ENCODE measurements at places on chromosomes 7 and 10.

GRCh38 chr10:58019863-58020537, 247.7 kb downstream of the IPMK start:
- no peaks in the 10 kb centered on the region for H3K27me3 ChIP-seq
- H3K4me3 ChIP-seq, result no peak overlapping the region
- H3K27ac ChIP-seq, result no peak overlapping the region
- H3K4me1 ChIP-seq, result peaks cover 11% of the 10 kb centered on the region
- no peaks in the 10 kb centered on the region for H3K36me3 ChIP-seq
- no peak for DNase-seq

DNA sequence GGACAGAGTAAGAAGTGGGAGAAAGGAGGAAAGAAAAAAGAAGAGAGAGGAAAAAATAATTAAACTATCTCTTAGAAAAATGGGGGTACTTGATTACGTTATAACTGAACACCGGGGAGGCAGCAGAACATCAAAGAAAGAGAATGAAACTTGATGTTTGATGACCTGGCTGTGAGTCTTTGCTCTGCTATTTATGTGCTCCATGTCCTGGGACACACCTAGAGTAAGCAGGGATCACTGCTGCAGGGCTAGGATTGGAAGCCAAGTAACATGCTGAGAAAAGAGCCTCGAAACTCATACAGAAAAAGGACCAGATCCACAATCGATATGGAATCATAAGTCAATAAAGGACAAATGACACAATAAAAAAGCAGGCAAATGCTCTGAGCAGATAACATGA, 56.7 kb upstream of the COL13A1 start:
- no peaks in the 10 kb centered on the region for H3K36me3 ChIP-seq
- H3K4me1 ChIP-seq, result no peaks in the 10 kb centered on the region
- peaks cover 6% of the 10 kb centered on the region for H3K27me3 ChIP-seq
- H3K27ac ChIP-seq, result no peak overlapping the region
- no peak for DNase-seq

DNA sequence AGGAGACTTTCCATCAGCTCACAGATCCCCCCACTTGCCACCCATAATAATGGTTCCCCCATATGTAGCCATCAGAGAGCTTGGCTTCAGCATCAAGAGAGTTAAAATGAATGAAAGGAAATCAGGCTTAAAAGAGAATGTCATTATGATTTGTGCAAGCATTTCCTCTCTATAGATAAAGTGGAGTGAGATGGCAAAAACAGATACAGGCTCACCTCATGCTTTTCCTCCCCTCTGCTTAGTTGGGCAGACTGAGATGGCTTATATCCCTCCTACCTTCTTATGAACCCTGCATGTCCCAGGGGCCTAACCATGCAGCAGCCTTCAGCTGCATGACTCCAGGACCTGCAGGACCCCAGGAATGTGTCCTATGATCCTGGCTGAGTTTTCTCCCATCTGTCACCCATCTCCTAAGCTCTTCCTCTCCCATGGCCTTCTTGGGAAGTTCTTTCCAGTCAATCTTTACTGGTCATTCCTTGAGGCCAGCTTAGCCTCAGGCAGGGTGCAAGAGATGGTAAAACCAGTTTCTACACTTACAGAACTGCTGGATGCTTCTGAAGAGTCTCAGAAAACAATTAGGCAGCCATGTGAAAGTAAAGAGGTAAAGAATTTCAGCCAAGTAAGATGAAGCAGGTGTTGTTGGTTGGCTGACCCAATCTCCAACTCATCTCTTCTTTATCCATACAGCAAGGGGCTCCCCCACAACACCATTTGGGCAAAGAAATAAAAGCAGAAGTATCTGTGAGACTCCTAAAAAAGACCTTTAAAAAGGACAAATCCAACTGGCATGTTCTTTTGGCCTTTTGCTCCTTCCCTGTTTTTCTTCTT, 159.7 kb downstream of the RTKN2 start:
- no peak overlapping the region for H3K4me3 ChIP-seq
- no peaks in the 10 kb centered on the region for H3K27me3 ChIP-seq
- H3K4me1 ChIP-seq, result peaks cover 38% of the 10 kb centered on the region
- H3K36me3 ChIP-seq, result no peaks in the 10 kb centered on the region
- DNase-seq, result no peak

GRCh38 chr7:114302858-114303257, 111.8 kb upstream of the FOXP2 start:
- H3K4me3 ChIP-seq, result no peak overlapping the region
- H3K27me3 ChIP-seq, result no peaks in the 10 kb centered on the region
- no peak for DNase-seq

- H3K27me3 ChIP-seq, result no peaks in the 10 kb centered on the region
- no peaks in the 10 kb centered on the region for H3K36me3 ChIP-seq
- H3K4me1 ChIP-seq, result no peaks in the 10 kb centered on the region
Observed at GRCh38 chr7:82411732-82412131, 31.8 kb downstream of the CACNA2D1 start.

DNA sequence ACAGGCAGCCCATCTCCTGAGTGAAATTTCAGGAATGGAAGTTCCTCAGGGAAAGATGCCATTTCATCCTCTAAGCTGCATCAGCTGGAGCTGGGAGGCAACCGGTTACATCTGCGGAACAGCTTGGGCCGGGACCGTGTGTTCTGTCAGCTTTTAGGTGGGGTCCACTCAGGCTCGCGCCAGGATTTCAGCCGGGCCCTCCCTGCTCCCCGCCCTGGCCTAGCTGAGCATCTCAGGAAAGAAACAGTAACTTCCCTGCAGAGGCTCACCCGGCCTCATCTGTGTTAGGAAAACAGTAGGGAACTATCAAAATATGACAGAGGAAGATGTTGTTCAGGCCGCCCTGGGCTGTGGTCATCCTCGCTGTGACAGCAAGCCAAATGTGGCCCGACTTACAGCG, 110.4 kb downstream of the TRIL start:
- no peaks in the 10 kb centered on the region for H3K27me3 ChIP-seq
- DNase-seq, result no peak
- no peak overlapping the region for H3K27ac ChIP-seq
- no peaks in the 10 kb centered on the region for H3K36me3 ChIP-seq
- H3K4me3 ChIP-seq, result no peak overlapping the region

DNA sequence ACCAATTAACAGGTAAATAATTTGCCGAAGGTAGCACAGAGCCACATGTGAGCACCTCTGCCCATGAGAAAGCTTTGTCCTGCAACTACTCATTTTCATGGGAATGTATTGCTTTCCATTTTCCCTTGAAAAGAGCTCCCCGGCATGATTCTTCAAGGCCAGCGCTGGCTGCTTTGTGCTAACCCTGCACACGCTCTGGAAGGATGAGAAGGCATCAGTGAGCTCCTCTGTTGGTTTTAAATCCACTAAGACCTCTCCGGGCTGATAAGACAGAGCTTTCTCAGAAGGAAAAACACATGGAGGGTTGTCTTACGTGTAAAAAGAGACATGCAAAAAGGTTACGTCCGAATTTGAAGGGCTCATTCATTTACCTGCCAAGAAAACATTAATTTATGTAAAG, 553.9 kb upstream of the MKI67 start:
- no peaks in the 10 kb centered on the region for H3K36me3 ChIP-seq
- peaks cover 1% of the 10 kb centered on the region for H3K27me3 ChIP-seq
- H3K4me1 ChIP-seq, result no peaks in the 10 kb centered on the region

- H3K4me1 ChIP-seq, result no peaks in the 10 kb centered on the region
- no peaks in the 10 kb centered on the region for H3K27me3 ChIP-seq
- no peak for DNase-seq
- no peaks in the 10 kb centered on the region for H3K36me3 ChIP-seq
- H3K27ac ChIP-seq, result no peak overlapping the region
- no peak overlapping the region for H3K4me3 ChIP-seq
Observed at GRCh38 chr7:74051193-74051592, 23.2 kb downstream of the ELN start.

DNA sequence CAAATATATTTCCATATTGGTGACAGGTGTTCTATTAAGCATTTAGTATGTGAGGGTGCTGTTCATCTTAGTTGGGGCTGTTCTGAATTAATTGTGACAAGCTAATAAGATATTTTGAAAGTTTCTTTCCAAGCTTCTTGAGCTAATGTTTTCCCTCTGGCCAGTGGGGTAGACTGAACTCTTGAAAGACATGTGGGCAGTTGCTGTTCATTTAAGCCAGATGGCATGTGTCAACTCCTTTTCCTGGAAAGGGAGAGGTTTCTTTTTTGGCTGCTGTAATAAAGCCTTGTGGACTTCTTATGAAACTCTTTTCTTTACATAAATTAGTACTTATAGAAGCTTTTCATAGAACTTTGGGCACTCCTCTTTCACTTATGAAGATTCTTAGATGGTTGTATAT, 21.7 kb downstream of the RAB18 start:
- H3K27ac ChIP-seq, result no peak overlapping the region
- DNase-seq, result no peak
- H3K27me3 ChIP-seq, result no peaks in the 10 kb centered on the region
